ENCODE measurements at places on chromosomes 4 and X.

- DNase-seq = no peak
Measured at GRCh38 chr4:126853715-126854114, 779.0 kb upstream of the INTU start.

DNA sequence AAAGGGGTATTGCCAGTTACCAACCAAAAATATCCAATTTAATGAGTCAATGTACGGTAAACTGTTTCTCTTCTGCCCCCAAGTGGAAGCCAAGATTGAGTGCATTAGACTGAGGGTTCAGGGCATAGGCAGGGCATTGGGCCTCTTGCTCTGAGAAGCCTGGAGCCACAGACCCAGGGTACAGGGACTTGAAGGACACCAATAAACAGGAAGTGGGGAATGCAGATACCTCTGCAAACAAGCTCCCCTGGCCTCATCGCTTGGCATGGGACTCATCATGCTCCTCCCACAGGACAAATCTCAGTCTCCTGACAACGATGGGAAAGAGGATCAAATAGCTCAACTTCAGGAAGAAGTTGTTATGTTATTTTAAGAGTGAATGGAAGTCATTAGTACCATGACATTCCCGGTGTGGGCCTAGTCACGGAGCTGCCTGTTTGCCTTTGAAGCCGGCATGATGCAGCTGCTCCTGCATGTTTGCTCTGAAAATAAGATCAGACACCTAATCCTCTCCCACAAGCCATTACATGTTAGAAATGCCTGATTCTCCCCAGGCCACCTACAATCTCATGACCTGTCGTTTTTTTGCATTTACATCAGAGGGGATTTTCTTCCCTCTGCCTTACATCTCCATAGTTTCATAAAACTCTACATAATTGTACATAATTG lies 224.2 kb downstream of the RCHY1 start:
- DNase-seq = peak; percentile 6

- DNase-seq = no peak
Measured at GRCh38 chr4:2927016-2927695, 36.0 kb downstream of the NOP14 start.

DNA sequence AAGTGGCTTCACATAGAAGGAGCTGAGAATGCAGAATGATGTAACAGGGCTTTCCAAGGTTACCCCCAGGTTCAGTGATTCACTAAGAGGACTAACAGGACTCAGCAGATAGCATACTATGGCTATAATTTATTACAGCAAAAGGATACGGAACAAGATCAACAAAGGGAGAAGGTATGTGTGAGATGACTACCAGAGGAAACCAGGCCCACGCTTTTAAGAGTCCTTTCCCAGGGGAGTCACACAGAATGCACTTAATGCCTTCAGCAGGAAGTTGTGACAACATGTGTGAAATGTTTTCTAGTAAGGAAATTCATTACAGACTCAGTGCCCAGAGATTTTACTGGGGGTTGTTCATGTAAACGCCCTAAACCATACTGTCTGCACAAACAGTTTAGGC lies 373.6 kb upstream of the MAGEB2 start:
- DNase-seq = no peak

- no peak for DNase-seq
Measured at GRCh38 chr4:4443821-4444220, 56.9 kb downstream of the NSG1 start.

DNA sequence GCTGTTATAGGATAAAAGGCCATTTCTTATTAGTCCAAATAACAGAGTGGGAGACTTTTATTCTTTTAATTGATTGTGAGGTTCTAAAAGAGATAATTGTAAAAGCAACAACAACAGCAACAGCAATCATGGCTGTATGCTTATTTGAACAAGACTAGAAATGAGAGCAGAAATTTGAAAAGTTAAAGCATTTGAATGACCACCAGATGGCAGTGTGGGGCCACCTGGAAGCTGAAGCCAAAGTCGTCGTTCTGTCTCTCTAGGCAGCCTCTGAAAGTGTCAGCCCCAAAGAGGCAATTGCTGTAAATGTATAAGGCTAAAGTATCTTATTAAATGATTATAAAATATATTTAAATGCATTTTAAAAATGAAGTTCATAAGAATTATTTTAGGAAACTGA lies 42.2 kb downstream of the SH2D1A start:
- no peak for DNase-seq

- no peak for DNase-seq
Measured at GRCh38 chrX:100591256-100592051, 6.7 kb downstream of the TNMD start.
